Stimulated activated CD4-positive, alpha-beta T cell treated with anti-CD3 and anti-CD28 coated beads, Interleukin-15, amount 100 ng/mL, for 1 hour (primary cell): ENCODE measurements at places on chromosomes 1 and 21.

GRCh38 chr1:197441999-197442414 lies 174.0 kb downstream of the CRB1 start:
- no peak for DNase-seq

DNA sequence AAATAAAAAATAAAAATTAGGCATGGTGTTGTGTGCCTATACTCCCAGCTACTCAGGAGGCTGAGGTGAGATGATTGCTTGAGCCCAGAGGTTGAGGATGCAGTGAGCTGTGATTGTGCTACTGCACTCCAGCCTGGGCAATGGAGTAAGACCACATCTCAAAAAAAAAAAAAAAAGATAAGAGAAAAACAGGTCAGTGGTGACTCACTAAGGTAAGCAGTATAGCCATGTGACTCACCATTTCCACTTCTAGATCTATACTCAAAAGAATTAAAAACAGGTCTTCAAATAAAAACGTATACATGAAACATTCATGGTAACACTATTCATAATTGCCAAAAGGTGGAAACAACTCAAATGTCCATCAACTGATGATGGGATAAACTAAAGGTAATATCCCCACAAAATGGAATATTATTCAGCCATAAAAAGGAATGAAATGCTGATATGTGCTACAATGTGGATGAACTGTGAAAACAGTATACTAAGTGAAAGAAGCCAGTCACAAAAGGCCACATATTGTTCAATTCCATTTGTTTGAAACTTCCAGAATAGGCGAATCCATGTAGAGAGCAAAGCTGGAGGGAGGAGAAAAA lies 75.1 kb downstream of the ZNF281 start:
- DNase-seq: no peak

GRCh38 chr1:208150833-208151458 lies 93.2 kb downstream of the PLXNA2 start:
- no peak for DNase-seq

DNA sequence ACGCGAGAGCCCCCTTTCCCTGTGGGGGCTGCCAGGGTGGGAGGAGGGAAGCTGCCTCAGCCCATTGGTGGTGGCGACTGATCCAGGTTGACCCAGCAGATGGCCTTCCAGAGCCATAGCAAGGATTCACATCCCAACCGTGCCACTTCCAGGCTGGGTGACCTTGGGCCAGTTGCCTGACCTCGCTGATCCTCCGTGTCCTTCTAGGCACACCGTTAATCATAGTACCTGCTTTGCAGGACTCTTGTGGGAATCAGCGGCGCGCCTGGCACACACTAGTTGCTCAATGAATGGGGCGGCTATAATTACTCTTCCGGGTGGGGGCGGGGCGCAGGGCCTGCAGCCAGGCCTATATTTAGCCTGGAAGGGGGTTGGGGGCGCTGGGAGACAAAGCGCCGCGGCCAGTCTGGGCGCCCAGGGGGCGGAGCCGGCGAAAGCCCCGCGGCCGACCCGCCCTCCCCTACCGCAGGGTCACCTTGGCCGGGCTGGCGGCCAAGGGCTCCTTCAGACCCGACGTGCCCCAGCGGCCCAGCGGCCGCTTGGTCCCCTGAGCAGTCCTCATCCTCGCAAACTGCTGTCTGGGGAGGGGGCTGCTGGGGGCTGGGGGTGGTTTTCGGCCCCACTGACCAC lies 5.1 kb downstream of the HSPB7 start:
- no peak for DNase-seq

- DNase-seq: no peak
Measured at GRCh38 chr1:151867765-151868411, 14.4 kb upstream of the THEM5 start.

GRCh38 chr1:228989176-228989575 lies 253.9 kb downstream of the RHOU start:
- no peak for DNase-seq

- no peak for DNase-seq
Measured at GRCh38 chr1:226373376-226373775, 34.5 kb downstream of the PARP1 start.
